ENCODE measurements at places on chromosomes 3 and 15.

GRCh38 chr3:31634476-31634875 lies 101.8 kb downstream of the STT3B start:
- DNase-seq: no peak

DNA sequence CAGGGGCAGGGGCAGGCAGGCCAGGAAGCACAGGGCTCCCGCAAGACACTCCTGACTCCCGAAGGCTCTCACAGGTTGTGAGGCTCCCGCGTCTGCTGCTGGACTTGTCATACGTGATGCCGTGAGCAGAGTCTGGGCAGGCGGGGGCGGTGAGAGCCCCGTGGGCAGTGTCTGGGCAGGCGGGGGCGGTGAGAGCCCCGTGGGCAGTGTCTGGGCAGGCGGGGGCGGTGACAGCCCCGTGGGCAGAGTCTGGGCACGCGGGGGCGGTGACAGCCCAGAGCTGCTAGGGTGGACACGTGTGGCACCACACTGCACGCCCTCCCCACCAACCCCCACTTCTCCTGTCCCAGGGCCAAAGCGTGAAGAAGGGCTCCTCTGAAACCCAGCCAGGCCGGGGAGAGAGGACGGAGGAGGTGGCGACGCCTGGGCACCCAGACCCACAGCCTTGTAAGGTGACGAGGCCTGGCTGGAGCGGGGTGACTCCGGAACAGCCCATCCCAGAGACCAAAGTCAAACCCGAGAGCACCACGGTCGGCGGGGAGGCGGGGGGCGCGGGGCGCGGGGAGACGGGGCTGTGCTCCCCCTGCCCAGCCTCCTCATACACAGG lies 35.0 kb downstream of the TNK2 start:
- DNase-seq: no peak

- no peak for DNase-seq
Measured at GRCh38 chr3:123072564-123072963, 5.7 kb downstream of the PDIA5 start.

GRCh38 chr15:99257107-99257750 lies 5.9 kb downstream of the LRRC28 start:
- no peak for DNase-seq

GRCh38 chr15:69592954-69593353 lies 140.3 kb downstream of the RPLP1 start:
- DNase-seq: no peak

DNA sequence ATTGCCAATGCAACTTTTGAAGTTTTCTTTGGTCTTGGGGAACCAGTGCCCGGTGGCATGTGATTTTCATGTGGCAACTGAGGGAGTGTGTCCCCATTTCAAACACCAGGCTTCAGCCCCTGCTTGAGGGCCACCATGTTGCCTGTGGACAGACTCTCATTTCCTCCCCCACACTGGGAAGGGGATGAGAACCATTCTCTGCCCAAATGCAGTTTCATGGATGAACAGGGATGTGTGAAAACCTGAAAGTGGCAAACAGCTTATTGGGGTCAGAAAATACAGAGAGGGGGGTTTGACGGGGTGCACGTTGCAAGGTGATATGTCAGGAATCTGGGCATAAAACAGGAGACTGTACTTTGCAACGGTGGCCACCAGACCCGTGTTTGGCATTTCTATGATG lies 6.3 kb downstream of the FAM107A start:
- no peak for DNase-seq

DNA sequence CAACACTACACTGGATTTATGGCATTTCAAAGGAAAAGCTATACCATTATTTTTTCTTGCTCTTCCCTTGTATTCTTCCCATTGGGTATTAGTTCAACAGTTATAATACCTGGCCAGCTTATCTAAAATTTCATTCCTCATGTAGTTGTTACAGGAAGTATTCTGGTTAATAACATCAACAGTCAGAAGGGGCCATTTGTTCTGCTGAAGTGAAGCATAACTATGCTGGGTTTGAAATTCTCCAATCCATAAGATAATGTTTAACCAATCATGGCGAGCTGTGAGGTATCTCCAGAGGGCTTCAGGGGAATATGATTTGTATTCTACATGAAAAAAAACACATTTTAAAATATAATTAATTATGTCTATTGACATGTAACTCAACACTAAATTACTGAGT lies 43.4 kb downstream of the SPG11 start:
- no peak for DNase-seq
